ENCODE measurements at places on chromosomes 3 and 15.

DNA sequence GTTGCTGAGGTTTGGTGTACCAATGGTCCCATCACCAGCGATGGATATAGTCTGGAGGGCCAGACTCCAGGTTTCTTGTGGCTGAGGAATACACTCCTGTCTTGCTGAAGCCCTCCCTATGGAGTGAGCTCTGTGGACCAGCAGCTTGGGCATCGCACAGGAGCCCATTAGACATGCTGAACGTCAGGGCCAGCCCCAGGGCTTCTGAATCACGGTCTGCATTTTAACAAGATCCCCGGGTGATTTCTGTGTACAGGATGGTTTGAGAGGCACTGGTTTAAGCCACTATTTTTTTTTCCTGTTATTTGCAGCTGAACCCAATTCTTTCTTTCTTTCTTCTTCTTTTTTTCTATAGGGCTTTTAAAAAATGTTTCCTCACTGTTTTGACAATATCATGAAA is 69.5 kb upstream of the XCR1 start:
- no peak for DNase-seq

DNA sequence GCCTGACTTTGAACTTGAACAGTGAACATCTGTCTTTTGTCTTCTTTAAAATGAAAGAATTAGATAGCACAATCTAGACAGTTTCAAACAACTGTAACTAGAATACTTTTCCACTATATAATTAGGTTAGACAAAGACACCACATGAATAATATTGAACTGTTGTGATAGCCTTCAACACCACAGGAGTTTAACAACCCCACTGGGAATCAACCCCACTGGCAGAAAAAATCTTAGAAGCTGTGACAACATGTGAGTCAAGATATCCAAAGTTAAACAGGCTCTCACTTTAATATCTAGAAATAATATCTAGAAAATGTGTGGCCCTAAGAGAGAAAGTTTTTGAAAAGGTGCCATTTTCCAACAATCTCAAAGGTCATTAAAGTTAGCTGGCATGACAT is 64.4 kb upstream of the PRICKLE2 start:
- DNase-seq, result no peak

- DNase-seq, result peak; percentile 83
Observed at GRCh38 chr15:29568840-29569532, 253.3 kb downstream of the TJP1 start.

DNA sequence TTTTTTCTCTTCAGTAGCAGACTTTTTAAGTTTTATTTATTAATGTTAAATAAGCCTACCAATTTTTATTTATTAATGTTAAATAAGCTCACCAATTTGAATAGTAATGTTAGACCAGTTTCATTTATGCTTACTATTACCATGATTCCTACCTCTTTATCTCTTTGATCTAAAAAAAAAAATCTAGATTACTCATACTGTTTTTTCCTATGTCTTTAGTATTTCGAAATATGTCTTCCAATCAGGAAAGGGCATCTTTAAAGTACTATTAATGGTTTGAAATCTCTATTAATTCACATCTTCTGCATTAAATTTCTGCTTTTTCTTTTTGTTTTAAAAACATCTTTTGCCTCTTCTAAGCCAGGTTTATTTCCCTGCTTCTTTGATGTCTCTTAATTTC is 27.5 kb upstream of the MAPKBP1 start:
- DNase-seq, result no peak

- no peak for DNase-seq
Observed at GRCh38 chr3:184239221-184239620, 9.5 kb downstream of the ALG3 start.
